Progenitor cell of endocrine pancreas (in vitro differentiated cells): ENCODE measurements at places on chromosomes 16 and 17.

DNA sequence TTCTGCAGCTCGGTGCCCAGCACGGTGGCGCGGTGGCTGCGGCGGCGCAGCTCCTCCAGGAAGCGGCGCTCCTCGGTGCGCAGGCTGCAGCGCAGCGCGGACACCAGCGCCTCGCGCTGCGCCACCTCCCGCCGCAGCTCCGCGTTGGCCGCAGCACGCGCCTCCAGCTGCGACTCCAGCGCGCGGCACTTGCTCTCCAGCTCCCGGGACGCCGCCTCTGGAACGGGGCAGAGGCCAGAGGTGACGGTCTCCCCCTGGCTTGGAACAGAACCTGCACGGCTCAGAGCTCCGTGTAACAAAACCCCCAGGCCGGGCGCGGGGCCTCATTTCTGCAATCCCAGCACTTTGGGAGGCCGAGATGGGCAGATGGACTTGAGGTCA is 13.2 kb upstream of the CLUH start:
- peaks cover 40% of the 10 kb centered on the region for H3K27me3 ChIP-seq
- no peak for DNase-seq
- no peak overlapping the region for H3K27ac ChIP-seq
- H3K36me3 ChIP-seq: no peaks in the 10 kb centered on the region
- H3K4me3 ChIP-seq: peak overlapping the region; percentile 11

DNA sequence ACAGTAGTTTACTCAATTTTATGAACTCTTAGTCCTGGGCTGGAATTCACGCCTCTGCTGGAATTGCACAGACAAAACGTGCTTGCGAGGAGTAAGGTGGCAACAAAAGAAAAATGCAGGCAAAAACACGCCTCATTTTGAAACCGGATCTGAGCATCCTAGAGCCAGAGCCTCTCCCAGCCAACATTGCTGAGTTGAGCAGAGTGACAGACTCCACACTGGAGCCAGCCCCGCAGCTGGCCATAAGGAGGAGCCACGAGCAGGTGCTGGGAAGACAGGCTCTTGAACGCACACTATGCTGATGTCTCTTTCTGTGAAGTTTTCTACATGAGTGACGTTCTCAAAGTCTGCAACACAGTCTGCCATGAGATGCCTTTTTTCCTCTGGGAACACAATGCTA is 14.6 kb upstream of the HSBP1 start:
- no peak for DNase-seq
- peaks cover 4% of the 10 kb centered on the region for H3K27me3 ChIP-seq
- H3K4me1 ChIP-seq: no peaks in the 10 kb centered on the region

GRCh38 chr17:80303824-80304223 is 43.2 kb downstream of the RNF213 start:
- H3K27ac ChIP-seq: no peak overlapping the region
- H3K4me1 ChIP-seq: no peaks in the 10 kb centered on the region
- H3K27me3 ChIP-seq: no peaks in the 10 kb centered on the region
- no peak for DNase-seq

GRCh38 chr16:47644661-47645060 is 183.5 kb downstream of the PHKB start:
- H3K36me3 ChIP-seq: peaks cover 7% of the 10 kb centered on the region
- H3K4me3 ChIP-seq: no peak overlapping the region
- DNase-seq: no peak

DNA sequence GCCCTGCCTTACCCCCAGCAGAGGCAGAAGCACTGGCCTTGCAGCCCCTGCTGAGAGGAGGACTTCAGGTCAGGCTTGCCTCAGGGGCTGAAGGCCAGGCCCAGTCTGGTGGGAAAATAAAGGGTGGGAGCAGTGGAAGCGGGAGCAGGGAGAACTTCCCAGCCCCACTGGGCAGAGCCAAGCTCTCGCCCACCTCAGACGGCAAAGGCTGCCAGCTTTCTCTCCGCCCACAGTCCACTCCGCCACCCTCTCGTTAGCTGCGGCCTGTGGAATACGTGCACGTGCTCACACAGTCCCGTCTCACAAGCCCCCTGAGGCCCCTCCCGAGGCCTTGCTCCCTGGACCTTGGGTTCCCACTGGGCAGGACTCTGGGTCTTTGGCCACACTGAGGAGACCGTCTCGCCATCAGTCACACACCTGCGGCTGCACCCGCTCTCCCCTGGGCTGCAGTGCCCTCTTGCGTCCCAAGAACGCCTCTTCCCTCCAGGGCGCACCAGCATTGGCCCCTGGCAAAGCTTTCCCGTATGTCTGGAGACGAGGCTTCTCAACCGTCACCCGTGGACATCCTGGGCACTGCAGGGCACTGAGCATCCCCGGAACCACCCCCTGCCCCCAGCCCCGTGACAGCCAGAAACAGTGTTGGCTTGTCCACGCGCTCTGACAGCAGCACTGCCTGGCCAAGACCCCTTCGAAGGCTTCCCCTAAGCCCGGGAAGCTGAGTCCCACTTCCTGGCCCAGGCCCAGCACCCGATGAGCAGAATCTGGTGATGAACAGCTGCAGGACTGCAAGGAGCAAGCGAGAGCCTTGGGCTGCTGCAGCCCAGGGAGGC is 8.3 kb downstream of the MRPL28 start:
- peaks cover 4% of the 10 kb centered on the region for H3K27me3 ChIP-seq

GRCh38 chr17:71764505-71764904 is 356.3 kb upstream of the SOX9 start:
- no peak overlapping the region for H3K4me3 ChIP-seq
- H3K4me1 ChIP-seq: peaks cover 4% of the 10 kb centered on the region
- DNase-seq: peak; percentile 13
- peaks cover 4% of the 10 kb centered on the region for H3K27me3 ChIP-seq
- no peak overlapping the region for H3K27ac ChIP-seq
- no peaks in the 10 kb centered on the region for H3K36me3 ChIP-seq

DNA sequence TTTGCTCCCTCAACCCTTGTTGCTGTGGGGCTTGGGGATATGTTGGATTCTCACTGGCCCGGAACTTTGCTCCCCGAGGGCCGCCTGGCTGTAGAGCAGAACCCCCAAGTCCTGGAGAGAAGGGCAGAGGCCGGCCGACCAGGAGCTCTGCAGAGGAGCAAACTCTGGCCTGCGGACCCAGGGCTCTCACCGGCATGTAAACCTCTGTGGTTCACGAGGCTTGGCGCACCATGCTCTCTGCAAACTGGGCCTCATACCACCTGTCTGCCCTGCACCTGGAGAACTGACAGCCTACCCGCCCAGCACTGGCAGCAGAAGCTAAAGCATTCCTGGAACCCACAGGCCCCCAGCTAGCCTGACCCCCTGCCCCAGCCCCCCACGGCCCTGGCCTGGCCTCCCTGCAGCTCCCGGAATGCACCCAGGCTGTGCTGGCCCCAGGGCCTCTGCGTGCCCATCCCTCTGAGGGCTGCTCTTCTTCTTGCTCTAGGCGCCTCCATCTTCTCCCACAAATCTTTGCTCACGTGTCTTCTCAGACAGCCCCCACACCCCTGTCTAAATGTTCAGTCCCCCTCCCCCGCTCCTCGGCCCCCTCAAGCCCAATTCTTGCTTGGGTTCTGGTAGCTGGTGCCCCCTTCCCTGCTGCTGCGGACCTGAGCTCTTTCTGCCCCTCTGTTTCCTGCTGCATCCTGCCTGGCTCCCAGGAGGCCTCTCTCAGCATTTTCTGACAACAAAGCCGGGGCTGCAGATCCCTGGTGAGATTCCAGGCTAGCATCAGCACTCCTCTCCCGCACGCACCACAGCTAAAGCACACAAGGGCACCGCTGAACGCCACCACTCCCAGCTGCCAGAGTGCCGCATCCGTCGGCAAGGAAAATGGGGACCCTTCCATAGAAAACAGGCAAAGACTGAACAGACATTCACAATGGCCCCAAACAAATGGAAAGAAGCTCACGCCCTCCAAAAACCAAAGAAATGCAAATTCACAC is 23.3 kb downstream of the ACTG1 start:
- H3K4me1 ChIP-seq: peaks cover 9% of the 10 kb centered on the region
- H3K4me3 ChIP-seq: no peak overlapping the region
- H3K27me3 ChIP-seq: peaks cover 40% of the 10 kb centered on the region
- no peaks in the 10 kb centered on the region for H3K36me3 ChIP-seq

DNA sequence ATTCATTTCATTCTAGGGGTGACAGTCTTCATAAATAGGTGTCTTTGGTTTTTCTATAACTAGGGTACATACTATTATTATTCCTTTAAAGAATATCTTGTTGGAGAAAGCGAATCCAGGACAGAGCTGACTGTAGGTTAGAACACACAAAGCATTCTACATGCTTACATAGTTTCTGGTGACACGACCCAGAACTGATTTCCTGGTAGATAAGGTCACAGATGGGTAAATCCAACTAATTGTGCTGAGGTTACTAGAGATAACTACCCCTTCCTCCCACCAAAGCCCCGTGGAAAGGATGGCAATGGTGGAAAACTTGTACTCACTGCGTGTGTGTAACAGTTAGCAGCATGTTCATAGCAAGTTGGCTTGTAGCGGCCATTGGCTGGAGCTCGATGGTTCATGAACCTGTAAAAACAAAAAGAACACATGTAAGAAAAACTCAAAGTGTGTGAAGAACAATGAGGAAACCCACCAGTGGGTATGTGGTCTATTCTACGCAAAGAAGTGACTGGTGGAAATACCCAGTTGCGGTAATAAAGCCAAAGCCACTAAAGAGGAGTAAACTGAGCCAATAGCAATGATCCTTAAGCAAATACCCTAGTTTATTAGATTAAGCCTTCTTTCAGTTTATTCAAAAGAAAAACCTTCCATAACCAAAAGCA is 7.7 kb downstream of the MMD start:
- no peak overlapping the region for H3K27ac ChIP-seq
- no peak for DNase-seq
- peaks cover 7% of the 10 kb centered on the region for H3K4me1 ChIP-seq
- no peak overlapping the region for H3K4me3 ChIP-seq
- H3K36me3 ChIP-seq: peaks cover 32% of the 10 kb centered on the region
- no peaks in the 10 kb centered on the region for H3K27me3 ChIP-seq

GRCh38 chr16:55189682-55190636 is 134.0 kb upstream of the IRX6 start:
- no peaks in the 10 kb centered on the region for H3K36me3 ChIP-seq
- H3K27me3 ChIP-seq: peaks cover 22% of the 10 kb centered on the region
- no peak for DNase-seq
- no peak overlapping the region for H3K27ac ChIP-seq
- peaks cover 1% of the 10 kb centered on the region for H3K4me1 ChIP-seq
- H3K4me3 ChIP-seq: no peak overlapping the region

DNA sequence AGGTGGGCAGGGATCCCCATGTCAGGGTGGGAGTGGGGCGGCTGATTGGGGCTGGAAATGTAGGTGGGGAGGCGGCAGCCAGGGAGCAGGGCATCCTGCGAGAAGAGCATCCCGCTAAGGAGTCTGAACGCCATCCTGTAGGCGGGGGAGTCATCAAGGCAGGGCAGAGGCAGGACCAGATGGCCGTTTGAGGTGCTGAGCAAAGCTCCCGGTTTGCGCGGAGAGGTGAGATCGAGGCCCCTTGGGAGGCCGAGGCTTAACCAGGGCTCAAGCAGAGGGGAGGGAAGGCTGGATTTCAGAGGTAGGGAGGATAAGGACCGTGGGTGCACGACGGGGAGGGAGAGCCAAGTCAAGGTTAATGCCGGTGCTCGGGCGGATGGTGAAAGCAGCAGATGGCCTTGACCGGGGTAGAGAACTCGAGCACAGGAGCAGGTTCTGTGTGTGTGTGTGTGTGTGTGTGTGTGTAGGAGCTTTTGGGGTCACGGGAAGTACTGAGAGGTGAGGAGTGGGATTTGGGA is 472 bp upstream of the NME2 start:
- H3K27ac ChIP-seq: peak overlapping the region; percentile 92
- H3K4me1 ChIP-seq: peaks cover 13% of the 10 kb centered on the region
- DNase-seq: peak; percentile 12
- peak overlapping the region; percentile 94 for H3K4me3 ChIP-seq
- peaks cover 18% of the 10 kb centered on the region for H3K36me3 ChIP-seq
- H3K27me3 ChIP-seq: no peaks in the 10 kb centered on the region

DNA sequence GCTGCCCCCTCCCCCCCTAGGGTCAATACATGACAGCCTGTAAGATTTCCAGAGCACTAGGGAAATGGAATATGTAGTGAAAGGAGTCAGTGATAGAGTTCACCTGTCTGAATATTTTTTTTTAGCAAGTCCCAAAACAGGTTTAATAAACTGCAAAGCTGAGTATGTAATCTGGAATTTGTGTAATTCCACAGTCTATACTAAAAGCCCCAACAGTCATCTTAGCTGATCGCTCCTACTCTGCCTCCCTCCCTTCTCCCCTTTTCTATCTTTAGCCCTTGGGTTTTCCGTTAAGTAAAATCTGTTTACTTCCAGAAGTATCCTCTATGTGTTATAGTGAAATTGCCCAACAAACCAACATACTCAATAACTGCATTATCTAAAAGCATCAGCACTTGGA is 3.5 kb downstream of the CDH13 start:
- DNase-seq: no peak
- peaks cover 4% of the 10 kb centered on the region for H3K4me1 ChIP-seq
- no peaks in the 10 kb centered on the region for H3K36me3 ChIP-seq
- no peak overlapping the region for H3K4me3 ChIP-seq
- peaks cover 53% of the 10 kb centered on the region for H3K27me3 ChIP-seq

DNA sequence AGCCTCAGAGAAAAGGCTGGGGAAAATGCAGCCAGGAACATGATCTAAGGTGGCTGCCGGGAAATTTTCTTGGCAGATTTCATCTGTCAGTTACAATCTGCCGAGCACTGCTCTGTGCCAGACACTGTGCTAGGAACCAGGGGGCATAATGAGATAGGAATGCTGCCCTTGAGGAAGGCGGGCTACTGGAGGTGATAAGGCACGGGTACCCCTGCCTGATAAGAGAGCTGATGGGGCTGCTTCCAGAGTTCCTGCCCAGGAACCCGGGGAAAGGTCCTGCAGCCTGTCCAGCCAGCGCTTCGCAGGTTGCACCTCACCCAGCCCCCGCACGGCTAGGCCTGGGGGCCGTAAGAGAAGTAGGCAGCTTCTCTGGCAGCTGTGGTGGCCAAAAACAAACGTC is 3.1 kb downstream of the SCNN1G start:
- H3K27me3 ChIP-seq: peaks cover 73% of the 10 kb centered on the region
- no peaks in the 10 kb centered on the region for H3K36me3 ChIP-seq
- DNase-seq: no peak
- no peaks in the 10 kb centered on the region for H3K4me1 ChIP-seq
- H3K4me3 ChIP-seq: no peak overlapping the region
